Vagina (tissue), 2 donors: ENCODE measurements at places on chromosomes 1 and 21.

GRCh38 chr1:81703756-81704463, 96.8 kb upstream of the ADGRL2 start:
- DNase-seq = no peak

DNA sequence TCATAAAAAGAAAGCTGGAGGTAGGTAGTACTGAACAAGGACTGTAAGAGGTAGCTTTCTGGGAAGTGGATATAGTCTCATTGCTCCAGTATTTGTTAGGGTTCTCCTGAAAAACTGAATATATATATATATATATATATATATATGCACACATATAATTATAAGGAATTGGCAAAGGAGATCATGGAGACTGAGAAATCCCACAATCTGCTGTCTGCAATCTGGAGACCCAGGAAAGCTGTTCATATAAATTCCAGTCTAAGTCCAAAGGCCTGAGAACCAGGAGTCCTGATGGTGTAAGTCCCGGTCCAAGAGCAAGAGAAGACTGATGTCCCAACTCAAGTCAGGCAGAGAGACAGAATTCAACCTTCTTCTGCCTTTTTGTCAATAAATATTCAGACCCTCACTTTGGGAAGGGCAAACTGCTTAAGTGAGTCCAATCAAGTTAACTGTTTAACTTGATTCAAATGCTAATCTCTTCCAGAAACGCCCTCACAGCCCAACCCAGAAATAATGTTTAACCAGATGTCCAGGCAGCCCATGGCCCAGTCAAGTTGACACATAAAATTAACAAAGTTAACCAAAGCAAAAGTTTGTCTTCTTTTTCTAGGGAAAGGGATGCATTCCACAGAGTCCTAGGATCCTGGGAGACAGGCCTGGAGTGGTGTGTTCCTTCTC, 225.3 kb upstream of the KAZN start:
- no peak for DNase-seq

DNA sequence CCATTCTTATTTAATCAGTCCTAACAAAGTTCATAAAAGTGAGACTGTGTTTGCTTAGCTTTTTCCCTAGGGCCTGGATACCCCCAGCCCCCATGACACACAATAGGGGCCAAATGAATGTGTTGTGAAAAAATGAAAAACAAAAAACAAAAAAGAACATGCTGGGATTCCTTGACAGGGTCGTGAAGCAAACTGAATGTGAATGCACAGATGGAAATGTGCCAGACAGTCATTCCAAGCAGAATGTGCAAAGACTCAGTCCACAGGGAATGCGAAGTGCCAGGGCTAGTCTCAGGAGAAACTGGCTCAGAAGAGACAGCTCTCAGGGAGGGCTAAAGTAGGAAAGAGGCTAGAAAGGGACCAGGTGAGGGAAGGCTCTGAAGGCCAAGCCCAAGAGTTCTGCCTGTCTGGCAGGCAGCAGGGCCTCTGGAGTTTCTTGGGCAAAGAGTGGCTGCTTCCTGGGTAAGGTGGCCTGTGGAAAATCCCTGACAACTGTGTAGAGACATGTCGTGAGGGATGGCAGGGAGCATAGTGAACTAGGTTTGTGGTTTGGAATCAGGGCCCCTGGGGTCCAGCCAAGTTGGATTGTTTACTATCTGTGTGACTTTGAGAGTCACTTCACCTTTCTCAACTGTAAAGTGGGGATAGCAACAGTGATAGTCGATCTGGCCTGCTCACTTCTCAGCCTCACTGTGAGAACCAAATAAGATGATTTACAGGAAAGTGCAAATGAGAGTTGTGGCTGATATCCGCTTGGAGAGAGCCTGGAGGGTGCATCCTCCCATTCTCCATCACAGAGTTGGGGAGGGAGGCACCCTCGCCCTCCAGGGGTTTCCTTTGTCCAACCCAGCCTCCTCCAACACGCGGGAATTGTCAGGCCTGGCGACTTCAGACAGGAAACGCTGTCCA, 1.2 kb upstream of the ADAM15 start:
- DNase-seq = no peak

- no peak for DNase-seq
These were observed at the start of gene TAL1 for GRCh38 chr1:47232187-47232874. Gene TAL1, minus strand, starts transcription at chr1:47232225. Its CDS starts 6,337 bp downstream, at chr1:47225888.

- DNase-seq = no peak
These were observed 53.8 kb upstream of the APP start for GRCh38 chr21:26224366-26224765.
